Neuronal stem cell (in vitro differentiated cells): ENCODE measurements at places on chromosomes 2 and 18.

DNA sequence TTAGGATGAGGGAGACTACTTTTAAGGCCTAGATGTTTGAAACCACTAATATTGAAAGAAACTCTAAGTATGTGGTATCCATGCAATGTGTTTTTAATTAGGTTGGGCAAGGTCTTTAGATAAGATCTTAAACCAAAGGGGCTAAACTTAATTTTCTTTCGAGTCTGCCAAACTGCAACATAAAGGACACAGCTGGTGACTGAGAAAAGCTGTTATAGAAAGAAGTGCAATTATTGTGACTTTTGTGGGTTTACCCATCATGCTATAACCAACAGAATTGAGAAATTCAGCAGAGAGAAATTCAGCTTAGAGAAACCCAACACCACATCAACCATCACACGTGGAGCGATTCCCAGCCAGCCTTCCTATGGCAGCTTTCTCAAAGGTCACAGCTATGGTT is 119.5 kb upstream of the LMAN1 start:
- DNase-seq, result no peak

GRCh38 chr2:100339823-100340222 is 17.5 kb upstream of the LONRF2 start:
- no peak for DNase-seq

- DNase-seq, result no peak
These were observed 2.5 kb upstream of the PLA2R1 start for GRCh38 chr2:160064916-160065315.

DNA sequence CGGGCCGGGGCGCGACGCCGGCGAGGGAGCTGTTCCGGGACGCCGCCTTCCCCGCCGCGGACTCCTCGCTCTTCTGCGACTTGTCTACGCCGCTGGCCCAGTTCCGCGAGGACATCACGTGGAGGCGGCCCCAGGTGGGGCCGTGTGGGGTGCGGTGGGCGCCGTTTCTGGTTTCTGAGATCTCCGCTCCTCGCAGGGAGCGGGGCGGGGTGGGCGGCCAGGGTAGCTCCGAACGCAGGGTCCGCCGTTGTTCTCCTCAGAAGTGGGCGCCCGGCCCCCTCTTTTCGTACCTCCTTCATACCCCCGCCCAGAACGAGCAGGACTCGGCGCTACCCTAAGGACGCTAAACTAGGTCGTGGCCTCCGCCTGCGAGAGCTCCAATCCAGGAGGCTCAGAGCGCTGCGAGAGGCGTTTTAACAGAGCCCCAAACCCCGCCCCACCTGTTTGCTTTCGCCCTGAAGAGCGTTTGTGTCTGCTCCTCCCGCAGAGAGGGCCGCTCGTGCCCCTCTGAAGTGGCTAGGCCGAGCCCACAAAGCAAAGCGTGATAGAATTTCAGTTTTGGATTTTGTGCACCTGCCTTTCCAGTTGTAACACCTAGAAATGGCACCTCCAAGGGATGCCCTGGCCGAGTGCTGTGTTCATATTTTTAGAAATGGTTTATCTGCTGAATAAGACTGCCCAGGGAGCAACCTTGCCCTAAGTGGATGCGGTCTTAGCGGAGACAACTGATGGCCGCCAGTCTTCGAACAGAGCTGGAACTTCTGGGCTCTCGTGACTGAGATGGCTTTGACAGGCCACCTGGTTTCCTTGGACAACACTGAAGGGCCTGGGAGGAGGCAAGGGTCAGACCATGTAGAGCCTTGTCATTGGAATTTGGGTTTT is 626 bp downstream of the CAPN10 start:
- DNase-seq, result no peak

DNA sequence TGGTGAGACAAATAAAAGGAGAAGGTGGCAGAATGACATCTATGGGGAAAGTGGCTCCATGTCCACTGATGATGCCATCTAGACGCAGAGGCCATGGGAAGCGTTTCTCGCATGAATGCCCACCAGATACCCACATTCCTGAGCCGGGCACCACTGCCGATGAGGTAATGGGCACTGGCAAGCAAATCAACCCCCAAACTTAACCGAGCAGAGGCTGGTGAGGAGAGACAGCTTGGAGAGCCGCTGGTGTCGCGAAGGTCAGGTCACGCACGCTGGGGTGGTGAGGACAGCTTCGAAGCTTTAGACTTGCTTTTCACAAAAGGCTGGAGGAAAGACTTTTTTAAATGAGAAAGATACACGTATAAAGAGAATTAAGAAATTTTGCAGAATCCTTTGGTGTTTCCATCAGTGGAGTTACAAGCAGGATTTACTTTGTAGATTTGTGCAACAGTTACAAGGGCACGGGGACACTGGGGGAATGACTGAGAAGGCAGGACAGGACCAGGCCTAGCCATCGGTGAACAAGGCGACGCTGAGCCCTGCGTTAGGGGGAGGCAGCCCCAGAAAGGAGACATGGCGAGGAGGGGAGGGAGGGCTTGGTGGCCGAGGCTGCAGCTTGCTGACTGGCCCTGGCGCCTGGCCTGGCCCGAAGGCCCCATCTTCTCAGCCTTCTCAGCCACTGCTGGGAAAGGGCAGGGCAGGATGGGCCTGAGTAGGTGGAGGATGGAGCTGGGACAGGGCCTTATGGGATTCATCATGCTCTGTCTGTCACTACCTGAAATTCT is 83.9 kb upstream of the HDAC4 start:
- no peak for DNase-seq

DNA sequence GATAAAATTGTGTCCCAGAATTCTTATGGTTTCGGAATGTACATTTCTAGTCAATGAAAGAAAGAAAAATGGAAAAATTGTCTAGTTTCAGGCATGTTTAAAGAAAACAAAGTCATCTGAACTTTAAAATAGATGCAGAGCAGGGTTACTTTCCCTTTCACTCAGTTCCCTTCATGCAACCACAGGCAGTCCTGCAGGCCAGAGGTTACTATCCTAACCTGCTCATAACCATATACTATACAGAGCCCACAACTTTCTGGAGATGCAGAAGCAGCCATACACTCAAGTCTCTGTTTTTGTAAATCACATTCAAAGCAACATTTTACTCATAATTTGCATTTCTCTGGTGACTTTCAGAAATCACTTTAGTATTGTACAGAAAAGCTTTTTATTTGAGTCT is 690.3 kb downstream of the MBD2 start:
- DNase-seq, result no peak

- DNase-seq, result no peak
These were observed 225.3 kb upstream of the VWC2L start for GRCh38 chr2:214185546-214185945.

DNA sequence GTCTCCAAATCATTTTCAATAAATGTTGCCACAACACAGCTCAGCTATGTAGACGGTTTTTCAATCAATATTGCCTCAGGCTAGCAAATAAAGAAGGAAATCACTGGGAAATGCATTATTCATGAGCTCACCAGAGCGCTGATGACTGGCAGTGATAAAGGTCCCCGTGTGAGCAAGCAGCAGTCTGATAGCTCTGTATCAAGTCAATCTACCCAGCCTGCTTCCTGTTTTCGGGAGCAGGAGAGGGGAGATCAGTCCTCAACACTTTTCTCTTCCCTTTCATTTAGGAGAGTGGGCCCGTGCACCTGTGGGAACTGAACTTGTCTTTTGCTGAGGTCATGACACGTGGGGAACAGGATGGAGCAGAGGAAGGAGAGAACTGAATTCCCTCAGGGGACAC is 253.9 kb upstream of the SIX2 start:
- no peak for DNase-seq

GRCh38 chr18:69874058-69874457 is 73.6 kb downstream of the CD226 start:
- no peak for DNase-seq

- DNase-seq, result no peak
These were observed 80.3 kb downstream of the MAPRE2 start for GRCh38 chr18:35121531-35121930.

DNA sequence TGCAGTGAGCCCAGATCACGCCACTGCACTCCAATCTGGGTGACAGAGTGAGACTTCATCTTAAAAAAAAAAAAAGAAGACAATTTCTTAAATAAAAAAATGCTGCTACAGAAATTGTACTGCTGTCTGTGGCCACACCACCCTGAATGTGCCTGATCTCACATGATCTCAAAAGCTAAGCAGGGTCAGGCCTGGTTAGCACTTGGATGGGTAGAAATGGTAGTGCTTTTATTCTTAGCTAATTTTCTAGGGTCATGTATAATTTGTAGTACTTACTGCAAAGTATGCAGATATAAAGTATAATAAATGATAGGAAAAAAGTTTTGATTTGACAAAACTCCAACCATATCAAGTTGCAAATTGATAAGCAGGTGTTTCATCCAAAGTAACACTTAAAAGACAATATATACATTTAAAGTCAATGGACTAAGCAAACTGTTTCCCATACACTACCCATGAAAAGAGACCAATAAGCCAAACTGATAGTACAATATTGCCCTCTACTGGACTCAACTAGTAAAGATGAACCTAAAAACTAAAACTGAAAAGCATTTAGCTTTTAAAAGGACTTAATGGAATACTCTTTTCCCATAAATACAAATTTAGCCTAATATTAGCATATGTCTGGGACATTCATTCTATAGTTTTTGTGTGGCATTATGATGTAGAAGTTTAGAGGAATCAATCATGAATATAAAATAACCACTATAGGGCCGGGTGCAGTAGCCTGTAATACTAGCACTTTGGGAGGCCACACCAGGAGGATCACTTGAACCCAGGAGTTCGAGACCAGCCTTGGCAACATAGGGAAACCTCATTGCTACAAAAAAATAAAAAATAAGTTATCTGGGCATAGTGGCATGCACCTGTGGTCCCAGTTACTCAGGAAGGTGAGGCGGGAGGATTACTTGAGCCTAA is 18.6 kb upstream of the PEX13 start:
- peak; percentile 29 for DNase-seq

DNA sequence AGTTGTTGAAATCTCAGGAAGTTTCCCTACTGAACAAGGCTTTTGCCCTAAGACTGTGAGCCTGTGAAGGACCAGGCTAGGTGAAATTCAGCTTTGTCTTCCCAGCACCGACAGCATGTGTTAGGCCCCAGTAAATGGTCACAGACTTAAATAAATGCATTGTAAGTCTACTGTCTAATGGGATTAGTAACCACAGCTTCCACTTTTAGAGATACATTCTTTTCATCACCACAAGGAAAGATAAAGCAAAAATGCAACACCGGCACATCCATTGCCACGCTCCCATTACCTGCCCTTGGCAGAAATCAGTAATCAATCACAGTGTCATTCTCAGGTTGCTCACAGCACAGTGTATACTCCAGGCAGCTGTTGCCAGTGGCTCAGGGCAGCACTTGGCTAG is 59.3 kb downstream of the CRACDL start:
- no peak for DNase-seq

GRCh38 chr2:219989744-219990143 is 362.3 kb downstream of the SLC4A3 start:
- no peak for DNase-seq

GRCh38 chr2:9170458-9171130 is 36.0 kb upstream of the ASAP2 start:
- DNase-seq, result no peak

DNA sequence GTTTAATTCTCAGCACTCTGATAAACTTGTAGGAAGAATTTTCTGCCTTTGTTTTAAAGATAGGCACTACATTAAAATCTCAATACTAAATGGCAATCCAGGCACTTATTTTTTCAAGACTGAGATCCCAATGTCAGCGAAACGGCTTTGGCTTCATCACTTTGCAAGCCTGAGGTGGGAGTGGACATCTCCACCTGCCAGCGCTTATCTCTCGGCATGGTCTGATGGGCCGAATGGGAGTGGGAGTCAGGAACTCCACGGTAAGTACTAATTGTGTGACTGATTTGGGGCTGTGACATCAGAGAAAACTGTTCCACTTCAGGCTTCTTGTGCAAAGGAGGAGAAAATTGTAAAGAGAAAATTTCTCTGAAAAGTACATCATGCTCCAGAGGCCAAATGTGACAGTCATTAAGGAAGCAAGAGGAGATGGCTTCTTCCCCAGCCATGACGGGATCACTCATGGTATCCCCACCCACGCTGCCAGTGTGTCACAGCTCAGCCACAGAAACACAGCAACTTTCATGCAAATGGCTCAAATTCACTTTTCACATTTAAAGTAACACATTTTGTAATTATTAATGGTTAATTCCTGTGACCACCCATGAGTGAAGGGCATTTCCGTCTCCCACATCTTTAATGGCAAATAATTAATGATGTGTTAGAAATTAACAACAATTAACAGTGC is 385.5 kb upstream of the HNRNPA3 start:
- DNase-seq, result no peak

DNA sequence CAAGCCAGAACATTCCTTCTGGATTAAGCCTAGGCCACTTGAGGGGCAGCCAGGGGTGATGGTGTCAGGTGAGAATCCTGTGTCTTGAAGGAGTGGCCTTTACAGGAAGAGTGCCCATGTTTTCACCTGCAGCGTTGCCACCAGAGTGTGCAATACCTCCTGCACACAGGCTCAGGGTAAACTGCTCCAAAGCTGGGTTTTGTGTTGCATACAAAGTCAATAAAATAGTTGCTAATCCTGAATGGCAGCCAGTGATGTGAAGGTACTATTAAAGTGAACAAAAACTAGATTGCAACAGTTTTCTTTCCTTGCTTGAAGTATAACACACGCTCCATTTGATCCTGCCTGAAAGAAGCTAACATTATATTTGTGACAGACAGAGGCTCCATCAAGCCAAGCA is 64.4 kb upstream of the NRP2 start:
- no peak for DNase-seq

GRCh38 chr18:7737550-7737949 is 170.4 kb downstream of the PTPRM start:
- DNase-seq, result no peak

GRCh38 chr2:69968609-69969008 is 7.2 kb upstream of the ASPRV1 start:
- no peak for DNase-seq

DNA sequence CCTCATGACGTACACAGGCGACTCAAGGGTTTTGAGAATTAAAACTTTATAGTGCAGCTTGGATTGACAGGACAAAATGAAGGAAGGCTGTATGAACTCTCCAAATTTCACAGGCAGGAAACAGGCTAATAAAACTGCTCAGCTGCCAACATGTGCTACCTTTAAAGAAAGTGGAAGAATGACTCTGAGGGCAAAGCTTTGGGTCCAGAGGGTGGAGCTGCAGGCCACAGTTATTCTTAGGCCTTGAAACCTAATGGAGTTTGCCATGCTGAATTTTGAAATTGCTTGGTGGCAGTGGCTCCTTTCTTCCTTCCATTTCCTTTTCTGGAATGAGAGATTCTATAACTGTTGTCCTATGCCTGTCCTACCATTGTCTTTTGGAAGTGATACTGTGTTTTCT is 34.8 kb downstream of the HAT1 start:
- no peak for DNase-seq

DNA sequence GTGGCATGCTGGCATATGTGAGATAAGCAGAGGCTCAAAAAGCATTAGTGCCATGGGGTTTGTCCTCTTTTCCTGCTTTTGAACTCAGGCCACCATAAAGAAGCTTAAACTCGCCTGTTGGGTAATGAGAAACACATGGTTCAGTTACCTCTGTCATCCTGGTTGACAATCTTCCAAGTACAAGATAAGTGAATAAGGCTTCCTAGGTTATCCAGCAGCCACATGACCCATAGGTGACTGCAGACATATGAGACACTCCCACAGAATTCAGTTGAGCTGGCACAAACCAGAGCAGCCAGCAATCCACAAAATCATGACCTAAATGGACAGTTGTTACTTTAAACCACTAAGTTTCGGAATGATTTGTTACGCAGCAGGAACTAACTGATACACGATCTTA is 97.3 kb downstream of the TACR1 start:
- no peak for DNase-seq

GRCh38 chr18:10003281-10003680 is 89.5 kb downstream of the VAPA start:
- DNase-seq, result no peak
